ENCODE measurements at places on chromosomes 4 and X. TPM values are rescaled to one million over a fixed set of nuclear protein-coding genes. Genes with fewer than 3 reads are reported as not detected.

- DNase-seq: no peak
Observed at GRCh38 chrX:150616863-150617198, 48.4 kb downstream of the MTM1 start.

SUPT20HL1 gene
- not detected for total RNA-seq

- DNase-seq: peak; percentile 77
Observed at GRCh38 chrX:133415276-133416105, at the start of gene GPC4. Gene GPC4 (minus strand): TSS chrX:133415489. CDS start chrX:133414965, 524 bp downstream.

DIAPH2 gene
- total RNA-seq: 11.0 TPM

GRCh38 chr4:139761461-139761860 lies 95.8 kb downstream of the MGST2 start:
- no peak for DNase-seq
